Stimulated activated CD4-positive, alpha-beta T cell treated with anti-CD3 and anti-CD28 coated beads, TNF-alpha, amount 100 ng/mL, for 48 hours (primary cell): ENCODE measurements at places on chromosomes 2 and 18.
A peak's percentile ranks its signal among the peaks of the same experiment; 100 is the strongest.

DNA sequence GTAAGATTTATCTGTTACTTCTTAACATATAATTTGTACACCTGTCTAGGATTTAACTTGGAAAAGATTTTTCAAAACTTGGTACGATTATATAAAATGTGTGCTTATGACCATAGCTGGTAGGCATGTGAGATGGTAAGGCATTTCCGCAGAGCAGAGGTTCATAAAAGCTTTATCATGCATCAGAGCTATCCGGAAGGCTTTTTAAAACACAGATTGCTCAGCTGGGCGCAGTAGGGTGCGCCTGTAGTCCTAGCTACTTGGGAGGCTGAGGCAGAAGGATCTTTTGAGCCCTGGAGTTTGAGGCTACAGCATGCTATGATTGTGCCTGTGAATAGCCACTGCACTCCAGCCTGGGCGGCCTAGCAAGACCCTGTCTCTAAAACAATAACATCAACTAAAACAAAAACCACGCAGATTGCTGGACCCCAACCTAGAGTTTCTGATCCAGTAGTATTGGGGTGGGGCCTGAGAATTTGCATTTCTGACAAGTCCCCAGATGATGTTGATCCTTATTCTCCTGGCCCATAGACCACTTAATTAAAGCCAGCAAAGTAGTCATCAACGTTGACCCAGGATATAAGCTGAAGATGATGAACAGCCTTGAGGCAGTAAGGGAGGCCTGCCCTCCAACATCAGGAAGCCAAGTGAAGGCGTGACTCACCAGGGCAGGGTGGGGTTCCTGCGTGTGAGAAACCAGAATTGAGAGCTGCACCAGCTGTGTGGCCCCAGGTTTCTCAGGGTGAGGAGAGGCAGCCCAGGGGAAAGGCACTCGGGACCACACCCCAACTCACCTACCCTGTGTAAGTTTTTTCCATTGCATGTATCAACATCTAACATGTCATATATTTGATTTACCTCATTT lies 21.6 kb upstream of the SLC20A1 start:
- DNase-seq, result peak; percentile 58

DNA sequence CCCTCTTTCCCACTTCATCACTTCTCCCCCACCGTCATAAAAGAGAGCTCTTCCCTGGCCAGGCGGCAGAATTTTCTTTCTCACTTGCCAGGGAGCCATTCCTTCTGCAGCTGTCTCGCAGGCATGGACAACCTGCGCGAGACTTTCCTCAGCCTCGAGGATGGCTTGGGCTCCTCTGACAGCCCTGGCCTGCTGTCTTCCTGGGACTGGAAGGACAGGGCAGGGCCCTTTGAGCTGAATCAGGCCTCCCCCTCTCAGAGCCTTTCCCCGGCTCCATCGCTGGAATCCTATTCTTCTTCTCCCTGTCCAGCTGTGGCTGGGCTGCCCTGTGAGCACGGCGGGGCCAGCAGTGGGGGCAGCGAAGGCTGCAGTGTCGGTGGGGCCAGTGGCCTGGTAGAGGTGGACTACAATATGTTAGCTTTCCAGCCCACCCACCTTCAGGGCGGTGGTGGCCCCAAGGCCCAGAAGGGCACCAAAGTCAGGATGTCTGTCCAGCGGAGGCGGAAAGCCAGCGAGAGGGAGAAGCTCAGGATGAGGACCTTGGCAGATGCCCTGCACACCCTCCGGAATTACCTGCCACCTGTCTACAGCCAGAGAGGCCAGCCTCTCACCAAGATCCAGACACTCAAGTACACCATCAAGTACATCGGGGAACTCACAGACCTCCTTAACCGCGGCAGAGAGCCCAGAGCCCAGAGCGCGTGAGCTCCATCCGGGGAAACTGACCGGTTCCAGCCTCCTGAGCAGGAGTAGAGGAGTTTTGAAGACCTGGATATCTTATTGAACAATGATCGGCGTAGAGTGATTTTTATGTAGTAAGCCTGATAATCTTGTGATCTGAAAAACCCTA lies at the start of gene MSGN1:
Gene MSGN1 (plus strand): TSS at position 65 of the 850 bp plus-strand sequence. CDS start 59 bp downstream, at position 124.
- no peak for DNase-seq

DNA sequence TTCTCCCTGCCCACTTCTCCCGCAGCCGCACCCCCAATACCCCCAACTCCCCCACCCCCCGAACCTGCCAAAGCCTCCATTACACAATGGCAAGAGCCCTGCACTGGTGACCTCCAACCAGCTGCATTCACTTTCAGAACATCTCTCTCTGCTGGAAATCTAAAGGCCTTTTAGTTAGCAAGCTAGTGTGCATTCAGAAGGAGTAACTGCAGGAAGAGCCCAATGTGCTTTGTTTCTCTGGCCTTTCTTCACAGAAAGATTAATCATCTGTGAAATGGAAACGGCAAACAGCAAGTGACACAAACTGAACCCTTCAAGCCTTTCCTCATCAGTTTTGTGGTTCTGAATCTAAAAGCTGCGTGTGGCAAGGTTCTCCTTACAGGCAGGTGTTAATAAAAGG lies 124.2 kb downstream of the OLA1 start:
- no peak for DNase-seq

GRCh38 chr2:185644828-185645227 lies 93.8 kb upstream of the FSIP2 start:
- DNase-seq, result no peak

GRCh38 chr2:226742347-226742746 lies 57.3 kb downstream of the IRS1 start:
- no peak for DNase-seq

DNA sequence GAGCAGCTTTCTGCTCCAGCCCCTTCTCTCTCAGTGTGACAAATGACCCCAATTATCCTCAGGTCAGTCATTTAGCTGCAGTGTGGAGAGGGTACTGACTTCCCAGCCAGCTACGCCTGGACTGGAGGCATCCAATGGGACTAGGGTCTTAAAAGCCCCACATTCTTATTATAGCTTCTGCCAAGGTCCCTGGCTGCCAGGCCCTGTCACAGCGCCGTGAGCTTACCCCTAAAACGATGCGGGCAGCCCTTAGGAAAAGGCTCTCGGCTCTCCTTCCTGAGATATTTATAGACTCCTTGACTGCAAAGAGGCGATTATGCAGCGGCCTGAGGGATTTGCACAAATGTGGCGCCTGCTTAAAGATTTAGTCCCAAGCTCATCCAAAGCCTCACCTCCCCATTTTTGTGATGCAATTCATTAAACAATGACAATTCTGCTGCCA lies 69.2 kb upstream of the EDAR start:
- DNase-seq, result no peak

DNA sequence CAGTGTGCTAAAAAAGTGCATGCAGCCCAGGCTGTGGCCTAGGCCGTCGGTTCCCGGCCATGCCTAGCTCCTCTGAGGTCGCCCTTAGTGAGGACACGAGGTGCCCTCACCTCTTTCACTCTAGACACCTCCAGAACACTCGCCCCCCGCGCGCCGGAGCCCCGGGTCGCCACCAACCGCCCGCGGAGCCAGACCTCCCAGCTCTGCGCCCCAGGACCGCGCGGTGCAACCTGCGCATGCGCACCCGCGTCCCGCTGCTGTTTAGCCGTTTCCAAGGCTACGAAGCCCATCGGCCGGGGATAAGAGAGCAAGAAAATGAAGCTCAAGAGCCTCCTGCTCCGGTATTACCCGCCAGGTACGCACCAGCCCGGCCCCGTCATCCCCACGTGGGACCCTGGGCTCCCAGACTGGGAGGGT lies at the start of gene DAW1:
Gene DAW1 (plus strand): TSS at position 257 of the 417 bp plus-strand sequence. CDS start 59 bp downstream, at position 316.
- peak; percentile 26 for DNase-seq

DNA sequence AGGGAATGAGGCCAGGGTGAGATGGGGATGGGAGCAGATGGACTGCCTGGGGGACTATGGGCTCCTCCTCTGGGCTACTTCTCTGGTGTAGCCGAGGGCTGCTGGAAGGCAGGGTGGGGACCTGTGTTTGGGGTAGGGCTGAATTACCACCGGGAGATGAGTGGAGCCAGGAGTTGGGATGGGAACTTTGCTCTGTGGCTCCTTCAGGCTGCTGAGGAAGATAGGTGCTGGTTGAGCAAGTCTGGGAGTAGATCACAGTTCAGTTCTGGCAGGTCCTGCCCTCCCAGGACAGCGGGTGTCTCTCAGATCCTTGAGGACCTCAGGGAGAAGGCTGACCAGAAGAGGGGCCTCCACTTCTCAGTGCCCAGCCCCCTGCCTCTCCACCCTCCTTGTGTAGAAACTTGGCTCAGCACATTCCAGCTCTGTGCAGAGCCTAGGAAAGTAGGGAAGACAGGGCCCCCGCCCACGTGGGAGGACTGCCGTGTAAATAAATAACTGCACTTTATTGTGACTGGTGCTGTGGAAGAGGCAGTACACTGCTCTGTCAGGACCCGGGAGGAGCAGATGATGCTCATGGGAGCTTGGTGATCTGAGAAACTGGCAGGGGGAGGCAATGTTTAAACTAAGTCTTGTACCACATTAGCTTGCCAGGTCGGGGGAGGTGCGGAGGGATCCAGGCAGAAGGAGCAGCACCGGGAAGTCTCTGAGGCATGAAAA lies 15.3 kb downstream of the TET3 start:
- DNase-seq, result no peak

DNA sequence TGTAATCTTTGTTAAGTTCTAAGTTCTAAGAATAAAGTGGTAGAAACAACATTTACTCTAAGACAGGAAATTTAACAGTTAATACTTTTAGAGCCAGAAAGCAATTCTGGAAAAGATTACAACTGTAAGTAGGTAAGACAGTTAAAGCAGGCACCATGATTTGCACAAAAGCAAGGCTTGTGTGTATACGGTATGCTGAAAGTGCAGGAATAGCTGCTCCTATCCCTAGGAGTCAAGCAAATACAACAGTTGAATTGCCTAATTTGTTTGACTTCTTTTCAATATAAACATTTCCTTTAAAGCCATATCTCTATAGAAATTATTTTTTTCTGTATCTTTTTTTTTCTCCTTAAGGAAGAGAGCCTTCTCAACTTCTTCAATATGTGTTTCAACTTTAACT lies 116.4 kb downstream of the KCNJ3 start:
- DNase-seq, result no peak

- DNase-seq, result no peak
These were observed 268.0 kb downstream of the HDAC4 start for GRCh38 chr2:239132786-239133185.

- no peak for DNase-seq
These were observed 157.2 kb downstream of the TTC32 start for GRCh38 chr2:19744456-19745199.

GRCh38 chr2:40155728-40156127 lies 296.2 kb downstream of the SLC8A1 start:
- DNase-seq, result no peak

DNA sequence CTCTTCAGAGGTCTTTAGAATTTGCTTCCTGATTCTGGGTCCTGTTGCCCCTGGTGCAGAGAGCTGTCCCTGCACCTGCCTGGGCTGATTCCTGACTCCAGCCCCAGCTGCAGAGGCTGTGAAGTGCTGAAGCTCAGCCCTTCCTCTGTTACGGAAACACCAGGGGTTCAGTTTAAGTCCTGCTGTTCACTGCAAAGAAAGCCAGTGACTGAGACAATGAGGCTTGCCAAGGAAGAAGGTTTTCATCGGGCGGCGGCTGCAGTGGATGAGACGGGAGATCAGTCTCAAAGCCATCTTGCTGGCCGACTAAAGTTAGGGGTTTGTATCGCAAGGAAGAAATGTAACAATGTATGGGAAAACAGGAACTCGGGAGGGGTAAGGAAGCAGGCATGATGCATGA lies 142.4 kb upstream of the ZNF236 start:
- no peak for DNase-seq

GRCh38 chr2:16625201-16625729 lies 40.4 kb downstream of the CYRIA start:
- no peak for DNase-seq

- no peak for DNase-seq
These were observed 35.2 kb downstream of the ANXA4 start for GRCh38 chr2:69776886-69777785.

GRCh38 chr2:176554101-176555048 lies 285.1 kb downstream of the MTX2 start:
- DNase-seq, result no peak

GRCh38 chr18:47244086-47244485 lies 7.4 kb downstream of the SKOR2 start:
- no peak for DNase-seq

- no peak for DNase-seq
These were observed 1.5 kb upstream of the RRM2 start for GRCh38 chr2:10120877-10121574.

DNA sequence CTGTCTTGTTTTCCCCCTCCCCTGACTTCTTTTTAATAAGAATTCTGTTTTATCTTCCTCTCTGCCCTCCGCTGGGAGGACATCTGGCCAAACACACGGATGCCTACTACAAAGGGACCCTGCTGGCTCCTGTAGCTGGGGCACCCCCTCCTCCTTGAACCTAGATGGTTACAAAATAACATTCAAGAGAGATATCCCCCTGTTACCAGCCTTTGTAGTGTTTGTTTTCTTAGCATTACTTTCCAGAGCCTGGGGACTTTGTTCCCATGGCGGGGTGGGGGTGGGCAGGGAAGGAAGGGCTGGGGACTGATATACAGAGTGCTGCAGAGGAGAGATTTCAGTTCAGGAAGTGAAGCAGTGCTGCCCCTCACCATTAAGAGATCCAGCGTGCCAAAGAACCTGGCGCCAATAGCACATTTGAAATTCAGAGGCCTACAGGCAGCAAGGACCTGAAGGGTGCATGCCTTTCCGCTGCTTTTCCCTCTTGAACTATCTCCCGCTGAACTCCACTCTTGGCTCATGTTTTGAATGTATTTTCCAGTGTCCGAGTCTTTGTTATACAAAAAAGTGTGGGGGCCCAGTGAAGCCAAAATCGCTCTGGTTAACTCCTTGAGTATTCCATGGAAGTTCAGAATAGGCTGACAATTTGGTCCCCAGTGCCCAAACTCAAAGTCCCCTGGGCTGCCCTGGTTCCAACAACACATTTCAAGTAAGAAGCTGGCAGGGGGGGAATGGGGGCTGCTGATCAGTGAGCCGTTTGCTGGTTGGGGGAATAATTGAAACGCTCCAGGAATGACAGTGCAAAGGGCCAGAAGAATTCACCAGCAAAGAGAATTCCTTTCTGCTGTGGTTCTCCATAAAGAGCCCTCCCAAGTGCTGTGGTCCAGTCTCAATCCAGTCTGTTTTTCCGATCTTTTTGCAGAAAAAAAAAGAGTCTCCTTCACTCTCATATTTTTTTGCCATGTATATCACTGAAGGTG lies 94.8 kb upstream of the THOC1 start:
- DNase-seq, result no peak

GRCh38 chr2:231037731-231038482 lies 584 bp downstream of the C2orf72 start:
- no peak for DNase-seq

- no peak for DNase-seq
These were observed 251.1 kb downstream of the CELF4 start for GRCh38 chr18:37314534-37314933.

- DNase-seq, result no peak
These were observed 22.4 kb downstream of the CRYGD start for GRCh38 chr2:208101716-208102631.
